ENCODE measurements at places on chromosomes 5 and 9.

DNA sequence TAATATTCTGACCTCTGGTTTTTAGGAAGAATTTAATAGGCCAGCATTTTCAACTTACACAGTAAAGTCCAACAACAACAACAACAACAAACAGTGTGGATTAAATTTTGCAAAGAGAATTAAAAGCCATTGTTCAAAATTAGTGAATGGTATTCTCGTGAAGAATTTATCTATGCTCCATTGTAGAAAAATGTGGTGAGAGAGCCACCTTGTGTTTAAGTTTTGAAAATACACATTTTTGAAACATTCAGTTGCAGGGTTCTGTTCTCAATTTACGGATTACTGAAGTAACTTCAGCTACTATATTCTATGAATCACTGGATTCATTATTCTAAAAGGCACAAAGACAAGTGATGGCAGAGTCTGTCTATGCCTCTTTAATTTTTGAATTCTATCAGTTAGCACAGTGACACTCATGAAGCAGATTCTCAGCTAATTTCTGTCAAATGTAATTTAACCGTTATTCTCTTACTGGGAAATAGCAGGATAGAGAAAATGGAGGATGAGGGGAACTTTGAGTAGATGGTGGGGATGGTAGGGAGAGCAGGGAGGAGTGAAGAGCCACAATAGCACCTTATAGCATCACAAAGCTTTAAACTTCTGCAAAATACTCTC, 11.0 kb downstream of the CCDC152 start:
- peak; percentile 52 for DNase-seq

- DNase-seq: peak; percentile 97
Measured at GRCh38 chr5:132677191-132677590, 3.4 kb downstream of the IL4 start.

DNA sequence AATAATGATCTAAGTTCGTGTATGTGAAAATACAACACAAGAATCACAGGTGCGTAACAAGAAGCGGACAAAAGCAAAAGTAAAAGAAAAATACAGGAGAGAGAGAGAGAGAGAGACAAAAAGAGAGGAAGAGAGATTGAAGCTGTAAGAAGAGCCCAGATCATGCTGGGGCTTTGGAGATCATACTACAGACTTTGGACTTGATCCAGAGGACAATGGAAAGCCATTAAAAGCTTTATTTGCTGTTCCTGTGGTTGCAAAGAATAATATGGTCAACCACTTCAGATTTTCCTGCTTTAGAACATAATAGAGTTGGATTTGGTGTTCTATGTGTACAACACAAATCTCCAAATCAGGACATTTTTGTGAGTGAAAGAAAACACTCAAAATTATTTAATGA, 561.4 kb downstream of the CAAP1 start:
- DNase-seq: no peak

GRCh38 chr5:76457674-76458485, 54.8 kb downstream of the IQGAP2 start:
- DNase-seq: no peak

- no peak for DNase-seq
Measured at GRCh38 chr5:67896311-67896929, 319.1 kb upstream of the PIK3R1 start.

DNA sequence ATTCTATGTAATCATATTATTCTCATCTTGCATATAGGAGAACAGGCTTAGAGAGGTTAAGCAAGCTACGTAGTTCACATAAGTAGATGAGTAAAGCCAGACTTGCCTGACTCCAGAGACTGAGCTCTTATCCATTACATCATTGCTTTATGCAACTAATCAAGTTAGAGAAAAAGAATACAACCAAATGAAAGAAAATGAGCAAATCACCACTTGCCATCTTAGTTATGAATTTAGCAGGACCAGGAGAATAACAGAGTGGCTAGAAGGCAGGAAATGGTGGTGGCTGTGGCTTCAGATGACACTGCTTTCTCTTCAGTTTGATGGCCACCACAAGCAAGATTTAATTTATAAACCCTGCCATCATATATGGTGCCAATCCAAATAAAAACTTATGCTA, 26.6 kb downstream of the POC5 start:
- DNase-seq: no peak

GRCh38 chr9:15287309-15287708, 19.7 kb downstream of the TTC39B start:
- DNase-seq: no peak

DNA sequence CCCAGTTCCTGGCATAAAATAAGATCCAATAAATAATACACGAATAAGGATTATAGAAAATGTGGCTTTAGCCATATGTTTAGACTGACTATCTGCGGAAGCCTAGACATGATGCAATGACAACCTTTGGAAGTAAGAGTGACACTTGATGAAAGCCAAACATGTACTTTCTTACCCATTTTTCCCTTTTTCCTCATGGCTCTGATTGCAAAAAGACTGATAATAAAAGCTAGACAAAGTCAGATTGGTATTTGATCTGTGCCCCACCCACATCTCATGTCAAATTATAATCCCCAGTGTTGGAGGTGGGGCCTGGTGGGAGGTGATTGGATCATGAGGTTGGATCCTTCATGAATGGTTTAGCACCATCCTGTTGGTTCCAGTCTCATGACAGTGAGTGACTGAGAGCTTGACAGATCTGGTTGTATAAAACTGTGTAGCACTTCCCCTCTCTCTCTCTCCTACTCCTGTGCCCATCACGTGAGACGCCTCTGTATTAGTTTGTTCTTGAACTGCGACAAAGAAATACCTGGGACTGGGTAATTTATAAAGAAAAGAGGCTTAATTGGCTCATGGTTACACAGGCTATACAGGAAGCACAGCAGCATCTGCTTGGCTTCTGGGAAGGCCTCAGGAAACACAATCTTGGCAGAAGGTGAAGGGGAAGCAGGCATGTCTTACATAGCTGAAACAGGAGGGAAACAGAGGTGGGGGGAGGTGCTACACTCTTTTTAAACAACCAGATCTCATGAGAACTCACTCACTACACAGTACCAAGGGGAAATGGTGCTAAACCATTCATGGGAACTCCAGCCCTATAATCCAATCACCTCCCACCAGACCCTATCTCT, 243.4 kb upstream of the PIK3R1 start:
- no peak for DNase-seq

DNA sequence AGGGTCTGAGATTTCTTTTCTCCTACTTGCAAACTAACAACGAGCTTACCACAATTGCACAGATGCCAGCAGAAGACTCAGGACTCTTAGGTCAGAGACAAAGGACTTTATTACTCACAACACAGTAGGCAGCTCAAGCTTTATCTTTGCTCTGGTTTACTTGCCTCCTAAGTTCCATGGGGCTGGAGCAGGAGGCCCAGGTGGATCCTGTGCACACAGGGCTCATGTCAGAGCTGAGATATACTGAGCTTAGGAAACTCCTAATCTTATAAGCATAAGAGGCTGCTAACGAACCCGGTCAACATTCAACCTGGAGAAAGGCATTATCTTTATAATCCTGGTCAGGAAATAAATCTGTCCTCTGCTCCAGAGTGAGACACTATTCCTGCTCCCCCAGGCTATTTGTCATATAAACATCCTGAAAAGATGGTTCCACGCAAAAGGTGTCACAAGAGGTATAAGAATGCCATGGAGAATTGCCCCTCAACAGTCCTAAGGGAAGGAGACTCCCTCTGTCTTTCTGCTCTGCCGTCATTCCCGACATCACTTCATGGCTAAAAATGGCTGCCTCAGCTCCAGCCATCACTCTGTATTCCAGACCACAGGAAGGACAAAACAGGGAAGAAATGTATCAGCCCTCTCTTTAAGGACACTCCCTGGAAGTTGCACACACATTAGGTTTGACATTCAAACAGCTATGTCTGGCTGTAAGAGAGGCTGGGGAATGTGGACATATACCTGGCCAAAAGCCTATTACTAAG, 16.2 kb downstream of the DUSP1 start:
- DNase-seq: no peak

- DNase-seq: no peak
Measured at GRCh38 chr9:128093011-128093410, 25.0 kb downstream of the SLC25A25 start.

DNA sequence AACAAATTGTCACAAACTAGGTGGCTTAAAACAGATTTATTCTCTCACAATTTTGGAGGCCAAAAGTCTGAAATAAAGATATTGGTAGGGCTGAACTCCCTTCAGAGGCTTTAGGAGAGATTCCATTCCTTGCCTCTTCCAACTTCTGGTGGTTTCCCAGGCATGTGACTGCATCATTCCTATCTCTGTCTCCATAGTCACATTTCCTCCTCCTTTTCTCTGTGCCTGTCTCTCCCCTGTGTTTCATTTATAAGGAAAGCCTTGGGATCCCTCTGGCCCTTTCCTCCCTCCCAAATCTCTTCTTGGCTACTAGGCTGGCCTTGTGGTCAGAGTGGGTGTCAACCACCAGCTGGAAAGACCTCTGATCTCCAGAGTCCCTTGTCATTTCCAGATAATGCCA, 78.2 kb downstream of the SNX18 start:
- peak; percentile 57 for DNase-seq

GRCh38 chr5:134451225-134451935, 39.7 kb upstream of the CDKN2AIPNL start:
- DNase-seq: no peak

GRCh38 chr9:133691626-133692363, 46.4 kb downstream of the SARDH start:
- DNase-seq: no peak

DNA sequence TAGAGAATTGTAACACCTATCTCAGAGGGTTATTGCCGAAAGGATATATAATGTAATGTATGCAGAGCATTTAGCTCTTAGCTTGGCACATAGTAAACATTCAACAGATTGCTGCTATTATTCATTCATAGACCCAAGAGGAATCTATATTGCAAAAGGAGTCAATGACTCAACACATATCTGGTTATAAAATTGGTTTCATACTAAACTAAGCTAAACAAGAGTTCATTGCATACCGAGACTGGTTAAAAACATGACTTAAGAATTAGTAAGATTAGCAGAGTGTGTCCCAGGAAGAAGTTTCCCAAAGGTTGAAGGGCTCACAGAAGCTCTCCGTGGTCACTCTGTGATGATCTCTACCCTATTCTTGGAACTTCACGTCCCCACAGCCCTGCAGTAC, 339.6 kb upstream of the CCNH start:
- no peak for DNase-seq

GRCh38 chr9:109087795-109088194, 32.0 kb downstream of the TMEM245 start:
- no peak for DNase-seq

DNA sequence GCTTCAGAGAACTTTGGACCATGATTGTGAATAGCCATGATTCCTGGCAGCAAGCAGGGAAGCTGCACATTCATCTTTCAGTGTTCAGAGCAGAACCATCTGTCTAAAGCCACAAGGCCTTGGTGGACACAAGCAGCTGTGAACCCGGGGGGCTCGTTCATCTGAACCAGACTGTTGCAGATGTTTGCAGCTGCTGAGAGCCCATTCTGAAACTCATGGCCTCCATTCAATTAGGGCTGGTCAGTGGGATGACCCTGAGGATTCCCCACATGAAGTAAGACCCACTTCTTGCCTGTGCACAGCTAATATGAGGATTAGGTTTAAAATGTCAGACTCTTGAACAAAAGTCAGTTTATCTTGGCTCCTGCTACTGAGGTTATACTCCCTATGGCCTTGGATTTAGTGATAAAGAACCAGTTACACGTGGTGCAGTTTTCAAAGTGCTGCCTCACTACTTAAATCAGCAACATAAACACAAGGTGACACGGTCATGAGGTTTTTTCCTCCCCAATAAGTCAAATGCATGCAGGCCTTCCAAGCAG, 109.8 kb upstream of the IFNK start:
- no peak for DNase-seq

DNA sequence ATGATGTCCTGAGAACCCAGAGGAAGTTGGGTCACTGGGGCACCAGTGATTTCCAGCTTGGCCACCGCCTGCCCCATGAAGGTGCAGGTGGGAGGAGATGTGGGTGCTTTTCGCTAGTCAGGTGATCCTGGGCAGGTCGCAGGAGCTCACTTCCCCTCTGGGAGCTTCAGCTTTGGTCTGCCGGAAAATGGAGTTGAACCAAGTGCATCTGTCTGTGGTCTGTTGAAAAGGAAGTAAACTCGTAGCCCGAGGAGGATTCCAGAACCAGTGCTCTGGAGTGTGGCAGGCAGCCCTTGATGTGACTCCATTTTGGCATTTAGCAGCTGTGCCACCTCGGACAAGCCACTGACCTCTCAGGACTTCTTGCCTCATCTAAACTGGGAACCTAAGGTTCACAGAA, 81.8 kb upstream of the HRH2 start:
- no peak for DNase-seq

DNA sequence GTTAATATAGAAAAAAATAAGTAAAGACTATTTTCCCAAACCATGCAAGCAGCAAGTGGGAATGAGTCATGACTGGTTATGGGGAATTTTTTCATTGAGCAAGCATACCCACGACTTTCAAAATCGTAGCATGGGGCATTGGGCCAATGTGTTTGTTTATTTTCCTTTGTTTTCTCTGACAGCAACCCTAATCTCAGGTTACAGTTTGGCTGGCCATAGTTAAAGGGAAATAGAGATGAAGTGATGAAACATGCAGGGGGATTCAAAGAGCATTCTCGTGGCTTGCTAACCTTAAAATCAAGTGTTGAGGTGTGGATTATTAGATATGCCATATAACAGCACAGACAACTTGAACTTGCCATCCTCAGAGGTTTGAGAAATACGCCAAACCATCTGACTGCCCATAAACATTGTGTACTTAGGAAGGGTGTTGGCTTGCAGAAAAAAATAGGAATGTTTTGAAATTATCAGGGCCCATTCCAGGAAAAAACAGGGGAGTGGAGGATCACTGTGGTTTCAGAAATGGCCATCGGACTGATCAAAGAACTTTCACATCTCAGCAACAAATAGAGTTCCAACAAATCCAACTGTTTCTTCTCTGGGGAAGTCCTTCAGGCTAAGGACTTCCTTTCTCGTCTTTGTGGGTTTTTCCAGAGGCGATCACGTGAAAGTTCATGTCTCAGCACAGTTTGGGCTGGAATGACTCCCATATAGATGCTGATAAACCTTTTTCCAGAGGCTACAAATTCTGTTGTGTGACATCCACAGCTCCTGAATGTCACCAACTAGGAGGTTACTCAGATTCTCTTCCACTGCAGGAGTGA, 259.1 kb downstream of the SYK start:
- DNase-seq: peak; percentile 90

DNA sequence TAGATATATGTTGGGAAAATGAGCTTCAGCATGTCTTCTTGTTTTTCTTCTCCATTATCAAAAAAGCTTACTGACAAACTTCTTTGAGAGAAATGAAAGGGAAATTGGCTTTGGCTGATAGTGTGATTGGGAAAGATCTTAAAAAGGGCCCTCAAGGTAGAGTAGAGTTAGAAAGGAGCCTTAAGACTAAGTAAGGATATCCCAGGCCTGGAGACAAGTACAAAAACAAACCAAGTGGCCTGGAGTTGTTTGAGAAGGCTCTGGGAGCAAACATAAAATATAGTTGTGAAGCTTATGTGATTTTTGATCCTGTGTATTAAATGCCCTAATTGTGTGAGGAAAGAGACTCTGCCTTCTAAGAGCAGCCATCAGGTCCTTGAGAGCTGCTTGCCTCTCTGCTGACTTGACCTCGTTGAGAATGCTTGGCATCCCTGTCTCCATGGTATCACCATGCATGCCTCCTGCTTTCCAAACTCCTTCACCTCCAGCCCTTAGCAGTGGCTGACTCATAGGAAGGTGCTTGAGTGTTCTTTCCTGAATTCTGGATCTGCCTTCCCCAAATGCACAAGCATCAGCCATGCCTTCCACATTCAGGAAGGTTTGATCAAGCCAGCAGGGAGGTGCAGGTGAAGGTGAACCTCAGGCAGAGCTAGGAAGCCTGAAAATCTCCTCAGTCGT, 78.9 kb downstream of the SMARCA2 start:
- peak; percentile 75 for DNase-seq
